ENCODE measurements at places on chromosomes 2 and 18.

DNA sequence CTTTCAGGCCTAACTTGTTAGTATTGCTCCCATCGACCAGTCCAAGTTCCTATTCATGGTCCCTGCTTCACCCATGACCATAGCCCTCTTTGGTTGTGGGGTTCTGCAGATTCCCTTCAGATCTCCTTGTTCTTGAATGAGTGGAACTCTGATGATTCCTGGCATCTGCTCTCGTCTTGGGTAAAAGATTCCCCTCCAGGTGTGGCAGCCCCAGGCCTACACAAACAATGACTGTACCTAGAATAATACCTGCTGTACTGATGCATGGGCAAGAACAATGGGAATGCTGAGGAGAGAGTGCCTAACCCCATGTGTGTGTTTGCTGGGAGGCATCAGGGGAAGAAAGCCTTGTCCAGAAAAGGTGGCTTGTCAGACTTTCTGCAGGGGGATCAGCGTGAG is 39.2 kb upstream of the MRPL19 start:
- no peaks in the 10 kb centered on the region for H3K36me3 ChIP-seq
- no peaks in the 10 kb centered on the region for H3K4me1 ChIP-seq
- no peak for DNase-seq

GRCh38 chr18:59454909-59455727 is 96.1 kb upstream of the LMAN1 start:
- H3K4me1 ChIP-seq, result no peaks in the 10 kb centered on the region
- H3K4me3 ChIP-seq, result no peak overlapping the region
- no peak overlapping the region for H3K27ac ChIP-seq
- no peaks in the 10 kb centered on the region for H3K27me3 ChIP-seq

DNA sequence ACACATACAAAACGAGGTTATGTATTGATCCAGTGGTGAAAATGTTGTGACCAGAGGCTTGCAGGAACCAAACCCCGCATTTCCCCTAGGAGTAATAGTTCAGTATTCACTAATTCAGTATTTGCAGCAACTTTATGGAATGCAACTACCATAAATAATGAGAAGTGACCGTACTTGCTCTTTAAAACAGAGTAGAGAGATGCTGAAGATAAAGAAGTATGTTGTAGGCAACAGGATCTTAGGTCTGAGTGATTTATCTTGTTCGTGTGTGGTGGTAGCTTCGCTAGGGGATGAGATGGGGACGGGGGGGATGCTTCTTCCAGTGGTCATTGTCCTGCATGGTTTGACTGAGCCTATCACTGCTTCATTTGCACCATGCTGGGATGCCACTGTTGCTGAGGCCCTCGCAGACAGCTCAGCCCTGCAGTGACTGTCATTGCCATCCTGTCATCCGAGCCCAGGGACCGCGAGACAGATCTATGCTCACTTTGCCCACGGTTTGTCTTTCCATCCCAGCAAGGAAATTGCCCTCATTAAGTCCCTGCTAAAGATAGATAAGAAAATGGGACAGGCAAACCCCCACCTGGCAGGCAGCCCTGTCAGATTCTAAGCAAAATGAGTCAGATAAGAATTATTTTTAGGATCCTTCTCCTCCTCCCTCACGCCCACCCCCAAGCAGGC is 181.3 kb downstream of the CTIF start:
- no peak overlapping the region for H3K27ac ChIP-seq
- H3K4me1 ChIP-seq, result peaks cover 26% of the 10 kb centered on the region
- no peak for DNase-seq
- no peak overlapping the region for H3K4me3 ChIP-seq

DNA sequence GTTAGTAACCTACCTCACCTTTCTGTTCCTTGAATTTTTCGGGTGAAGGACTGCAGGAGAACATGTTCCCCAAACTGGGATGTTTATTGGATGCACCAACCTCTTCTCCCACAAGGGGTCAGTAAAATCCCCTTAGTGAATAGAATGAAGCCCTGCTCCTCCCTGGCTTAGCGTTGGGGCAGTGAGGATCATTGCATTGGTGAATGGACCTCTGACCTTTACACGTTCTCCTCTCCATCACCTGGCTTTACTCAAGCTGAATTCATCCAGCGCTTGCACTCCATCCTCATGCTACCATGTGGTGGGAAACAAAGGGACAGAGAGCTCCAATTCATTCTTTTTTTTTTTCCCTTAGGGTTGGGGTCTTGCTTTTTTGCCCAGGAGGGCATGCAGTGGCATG is 157.2 kb downstream of the MIB1 start:
- H3K27me3 ChIP-seq, result no peaks in the 10 kb centered on the region
- no peak overlapping the region for H3K27ac ChIP-seq
- no peak overlapping the region for H3K4me3 ChIP-seq
- no peaks in the 10 kb centered on the region for H3K4me1 ChIP-seq
